Left cardiac atrium (tissue), 4 donors: ENCODE measurements at places on chromosomes 1 and 21. TPM values are rescaled to one million over a fixed set of nuclear protein-coding genes. Genes with fewer than 3 reads are reported as not detected.

IL10 gene
- total RNA-seq = 1.9 TPM

- no peak for DNase-seq
Observed at GRCh38 chr1:217747156-217747769, 116.1 kb downstream of the SPATA17 start.

GNAT2 gene
- total RNA-seq = not detected

CRYZL1 gene
- 21.6 TPM for total RNA-seq

DNA sequence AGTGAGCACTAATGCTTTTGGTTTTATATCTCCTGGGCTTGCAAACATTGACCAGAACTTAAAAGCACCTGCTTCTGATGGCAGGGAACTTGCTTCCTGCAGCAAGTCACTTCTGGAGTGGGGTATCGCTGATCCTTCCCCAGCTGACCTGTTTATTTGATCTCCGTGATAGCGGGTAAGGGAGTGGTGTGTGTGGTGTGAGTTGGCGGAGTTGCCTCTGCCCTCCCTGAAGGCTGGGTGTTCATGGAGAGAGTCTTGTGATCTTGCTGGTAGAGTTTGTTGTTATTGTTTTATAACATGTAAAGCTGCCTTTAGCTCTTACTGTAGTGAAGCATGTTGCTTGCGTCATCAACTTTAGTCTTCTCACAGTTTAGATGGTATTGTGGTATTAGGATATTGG, 3.9 kb downstream of the MFN2 start:
- no peak for DNase-seq

GCSAML gene
- total RNA-seq = not detected

DNA sequence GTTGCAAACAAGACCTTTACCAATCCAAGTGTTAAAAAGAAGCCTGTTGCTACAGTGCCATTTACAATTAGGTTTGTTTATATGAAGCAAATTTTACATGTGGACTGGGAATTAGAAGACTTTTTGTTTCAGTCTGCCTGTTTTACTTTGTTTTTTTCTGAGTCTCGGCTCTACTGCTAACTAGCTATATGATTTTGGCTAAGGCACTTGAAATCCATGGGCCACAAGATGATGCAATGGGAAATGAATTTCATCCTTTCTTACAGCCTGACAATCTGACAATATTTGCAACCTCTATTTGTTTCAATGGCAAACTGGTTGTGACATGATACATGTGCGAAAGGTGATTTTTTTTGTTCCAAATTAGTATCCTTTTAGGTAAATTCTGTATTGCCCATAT, 3.7 kb upstream of the PEX11B start:
- no peak for DNase-seq

AK2 gene
- 121 TPM for total RNA-seq

UTP11 gene
- 24.7 TPM for total RNA-seq

GRCh38 chr1:226223786-226224244, 351 bp downstream of the MIXL1 start:
- no peak for DNase-seq

- peak; percentile 22 for DNase-seq
Observed at GRCh38 chr1:214438075-214438474, 113.3 kb downstream of the PTPN14 start.

TFF3 gene
- 9.1 TPM for total RNA-seq

- DNase-seq = no peak
Observed at GRCh38 chr1:119388450-119388849, 19.9 kb downstream of the HAO2 start.

GRCh38 chr1:108017698-108018097, 52.7 kb upstream of the VAV3 start:
- DNase-seq = no peak

DNA sequence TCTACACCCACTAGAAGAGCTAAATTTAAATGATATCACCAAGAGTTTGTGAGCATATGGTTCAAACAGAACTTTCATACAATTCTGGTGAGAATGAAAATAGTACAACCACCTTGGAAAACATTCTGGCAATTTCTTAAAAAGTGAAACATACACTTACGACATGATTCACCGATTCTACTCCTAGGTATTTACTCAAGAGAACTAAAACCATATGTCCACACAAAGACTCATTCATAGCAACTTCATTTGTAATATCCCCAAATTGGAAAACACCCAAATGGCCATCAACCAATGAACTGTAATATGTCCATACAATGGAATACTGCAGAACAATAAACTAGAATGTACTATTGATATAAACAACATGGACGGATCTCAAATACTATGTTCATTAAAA, 51.2 kb upstream of the ADAM30 start:
- no peak for DNase-seq

SLC25A34 gene
- 5.4 TPM for total RNA-seq

KRTAP11-1 gene
- total RNA-seq = not detected

DNA sequence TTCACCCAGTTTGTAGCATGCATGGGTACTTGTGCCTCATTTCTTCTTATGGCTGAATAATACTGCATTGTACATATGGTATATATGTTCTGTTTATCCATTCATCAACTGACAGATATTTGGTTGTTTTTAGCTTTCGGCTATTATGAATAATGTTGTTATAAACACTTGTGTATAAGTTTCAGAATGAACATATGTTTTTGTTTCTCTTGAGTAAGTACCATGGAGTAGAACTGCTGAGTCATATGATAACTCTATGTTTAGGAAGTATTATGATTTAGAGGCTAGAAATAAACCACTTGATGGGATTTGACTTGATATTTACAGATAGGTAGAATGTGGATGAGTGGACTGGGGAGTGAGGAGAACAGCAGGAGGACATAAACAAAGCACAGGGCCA, 48.6 kb downstream of the WNT2B start:
- DNase-seq = no peak

- no peak for DNase-seq
Observed at GRCh38 chr1:225755671-225756319, 21.8 kb upstream of the SRP9 start.

DNA sequence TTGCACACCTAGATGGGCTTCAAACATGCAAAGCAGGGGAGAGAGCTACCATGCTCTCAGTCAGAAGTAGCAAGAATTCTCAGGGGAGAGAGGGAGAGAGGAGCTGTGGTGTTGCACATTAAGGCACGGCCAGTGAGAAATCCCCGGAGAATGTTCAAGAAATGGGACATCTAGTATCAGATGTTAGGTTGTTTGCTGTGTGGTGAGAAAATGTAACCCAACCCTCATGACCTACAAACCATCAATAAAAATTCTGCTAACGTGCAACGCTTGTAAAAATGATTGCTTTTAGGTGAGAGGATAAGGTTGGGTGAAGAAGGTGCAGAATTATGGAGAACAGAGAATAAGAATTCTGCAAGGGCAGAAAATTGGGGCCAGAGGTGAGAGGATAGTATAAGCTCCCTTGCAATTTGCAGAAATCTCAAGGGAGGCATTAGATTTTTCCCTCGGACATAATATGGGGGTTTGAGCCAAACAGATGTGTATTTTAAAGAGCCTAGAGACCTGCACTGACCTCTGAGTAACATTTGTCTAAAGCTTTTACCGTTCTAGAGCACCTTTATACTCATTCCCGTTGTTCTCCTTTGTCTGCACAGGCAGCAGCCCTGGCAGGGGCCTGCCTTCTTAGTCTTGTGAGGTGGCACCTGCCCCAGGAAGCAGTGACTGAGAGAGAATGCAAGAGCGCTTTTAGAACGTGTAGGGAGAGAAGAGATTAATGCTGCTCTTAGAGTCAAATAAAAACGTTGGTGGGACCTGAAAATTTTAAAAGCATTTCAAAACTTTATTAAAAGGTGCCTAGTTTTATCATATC, 25.4 kb upstream of the KIAA0040 start:
- DNase-seq = no peak

DNA sequence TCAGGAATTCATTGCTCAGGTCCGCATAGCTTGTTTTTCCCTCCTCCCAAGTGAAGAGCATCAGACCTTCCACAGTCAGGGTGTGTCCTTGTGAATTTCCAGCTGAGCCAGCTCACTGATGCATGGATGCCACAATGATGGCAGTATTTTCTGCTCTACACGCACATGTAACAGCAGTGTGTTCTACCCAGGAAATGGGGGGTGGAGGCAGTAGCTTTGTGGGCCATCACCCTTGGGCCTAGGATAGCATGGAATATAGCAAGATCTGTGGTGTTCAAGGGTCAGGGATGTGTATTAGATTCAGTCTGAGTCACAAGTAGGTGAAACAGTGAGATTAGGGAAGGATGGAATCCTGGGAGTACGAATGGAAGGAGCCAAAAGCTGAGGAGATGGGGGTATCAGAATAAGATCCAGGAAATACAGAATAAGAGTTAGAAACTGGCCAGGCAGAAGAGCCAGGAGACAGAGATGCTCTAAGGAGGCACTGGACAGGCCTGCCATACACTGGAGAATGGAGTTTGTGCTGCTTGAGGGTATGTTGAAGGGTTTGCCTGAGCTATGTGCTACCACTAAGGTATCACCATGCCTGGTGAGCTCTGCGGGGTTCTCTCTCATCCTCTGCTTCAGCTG, 90.6 kb upstream of the CNIH3 start:
- no peak for DNase-seq

S100A1 gene
- 1,254 TPM for total RNA-seq

FCN3 gene
- 24.5 TPM for total RNA-seq

DNA sequence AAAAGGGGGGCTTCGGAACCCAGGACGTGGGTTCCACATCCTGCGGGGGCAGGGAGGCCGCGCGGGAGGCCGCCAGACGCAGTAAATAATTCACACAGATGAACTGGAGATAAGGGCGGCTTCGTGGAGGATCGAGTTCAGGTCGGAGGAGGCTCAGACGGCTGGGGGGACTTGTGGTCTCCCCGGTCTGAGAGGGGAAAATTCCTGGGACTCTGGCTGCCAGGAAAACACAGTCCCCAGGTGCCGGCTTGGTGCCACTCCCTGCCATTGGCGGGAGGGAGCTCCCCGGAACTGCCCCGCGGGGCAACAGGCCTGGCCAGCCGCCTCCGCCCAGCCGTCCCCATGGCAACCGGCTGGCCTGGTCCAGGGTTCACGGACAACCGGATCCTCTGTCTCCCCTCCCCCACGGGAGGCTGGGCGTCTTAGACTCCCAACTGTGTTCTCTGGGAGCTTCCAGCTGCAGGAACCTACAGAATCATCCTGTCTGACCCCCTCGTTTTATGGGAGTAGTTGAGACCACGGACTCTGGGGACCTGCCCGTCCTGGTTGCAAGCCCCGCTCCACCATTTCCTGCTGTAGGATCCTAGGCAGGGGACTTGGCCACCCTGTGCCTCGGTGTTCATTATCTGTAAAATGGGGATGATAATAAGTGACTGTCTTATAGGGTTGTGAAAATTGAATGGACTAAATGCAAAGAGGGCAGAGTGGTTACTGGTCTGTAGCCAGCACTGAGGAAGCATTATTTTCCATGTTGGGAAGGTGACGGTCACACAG, 9.6 kb downstream of the CAMK2N1 start:
- DNase-seq = peak; percentile 53

DNA sequence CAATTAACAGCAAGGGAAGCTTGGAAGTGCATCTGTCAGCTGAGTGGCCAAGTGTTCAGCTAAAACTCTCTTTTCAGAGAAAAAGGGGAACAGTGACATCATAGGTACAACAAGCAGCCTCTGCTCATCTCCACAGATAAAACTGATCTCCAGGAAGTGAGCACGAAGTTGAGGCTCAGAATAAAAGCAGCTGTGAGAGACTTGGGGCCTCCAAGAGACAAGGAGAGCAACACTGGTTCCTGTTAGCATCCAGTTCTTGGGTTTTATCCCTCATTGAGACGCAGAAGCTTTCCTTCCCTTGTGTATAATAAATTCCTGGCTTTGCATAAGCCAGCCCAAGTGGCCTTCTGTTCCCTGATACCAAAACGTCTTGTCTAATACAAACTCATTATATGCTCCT, 20.0 kb upstream of the CNN3 start:
- no peak for DNase-seq

- DNase-seq = no peak
Observed at GRCh38 chr1:47968556-47968888, 28.7 kb downstream of the TRABD2B start.

OR10J1 gene
- total RNA-seq = not detected

DNA sequence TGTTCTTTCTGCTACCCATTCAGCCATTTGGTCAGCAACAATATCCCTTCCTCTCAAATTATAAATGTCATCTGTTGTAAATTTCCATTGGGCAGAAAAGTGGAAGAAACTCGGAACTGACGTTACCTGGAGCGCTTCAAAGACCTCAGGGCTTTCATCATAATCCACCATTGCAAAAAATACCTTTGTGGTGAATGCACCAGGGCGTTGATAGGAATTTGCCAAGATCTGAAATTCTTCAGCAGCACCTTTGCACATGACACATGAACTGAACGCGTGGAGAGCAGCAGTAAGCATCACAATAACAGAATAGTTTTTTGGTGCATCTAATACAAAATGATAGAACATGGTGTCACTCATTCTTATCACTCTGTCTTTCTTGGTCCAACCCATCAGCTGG, 3.1 kb upstream of the TEKT2 start:
- no peak for DNase-seq
